GM23338 (cell line): ENCODE measurements at places on chromosomes 12 and 14. TPM values are rescaled to one million over a fixed set of nuclear protein-coding genes. Genes with fewer than 3 reads are reported as not detected.
A peak's percentile ranks its signal among the peaks of the same experiment; 100 is the strongest.

KRT82 gene
- not detected in 2 replicates for total RNA-seq

POLR3B gene
- total RNA-seq: 11.7 and 14.6 TPM in 2 replicates

PTPRQ gene
- not detected in 2 replicates for total RNA-seq

CPNE6 gene
- total RNA-seq: not detected in 2 replicates

ZNF664 gene
- 35.2 and 89.2 TPM in 2 replicates for total RNA-seq

KRT71 gene
- not detected in 2 replicates for total RNA-seq

MTRFR gene
- 13.3 and 14.8 TPM in 2 replicates for total RNA-seq

TAS2R10 gene
- 1.1 and 3.6 TPM in 2 replicates for total RNA-seq

LTA4H gene
- total RNA-seq: 173 and 189 TPM in 2 replicates

PLEK2 gene
- 1.0 TPM in 1 of 2 replicates, not detected in the other for total RNA-seq

TPPP2 gene
- not detected in 2 replicates for total RNA-seq

TRIM9 gene
- 6.2 and 8.4 TPM in 2 replicates for total RNA-seq

P2RX2 gene
- 1.7 and 3.0 TPM in 2 replicates for total RNA-seq

CD163L1 gene
- total RNA-seq: 0.14 and 1.6 TPM in 2 replicates

- no peak for DNase-seq
These were observed 29.3 kb upstream of the LGALS3 start for GRCh38 chr14:55099756-55100155.

DNA sequence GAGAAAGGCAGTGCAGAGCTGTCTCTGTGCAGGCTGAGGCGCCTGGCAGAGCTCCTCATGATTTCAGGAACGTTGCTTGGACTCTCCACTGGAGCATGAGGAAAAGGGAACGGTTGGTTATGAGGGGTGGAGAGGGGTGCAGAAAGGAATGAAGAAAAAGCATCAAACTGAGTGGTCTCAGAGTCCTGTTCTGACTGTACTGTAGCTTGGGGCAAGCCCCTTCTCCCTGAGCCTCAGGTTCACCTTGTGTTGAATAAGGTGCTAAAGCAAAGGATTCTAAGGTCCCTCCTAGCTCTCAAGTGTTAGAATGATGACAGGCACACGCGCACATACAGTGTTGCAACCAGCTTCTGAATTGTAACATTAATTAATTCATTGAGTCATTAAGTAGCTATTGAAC, 125.2 kb upstream of the PARP11 start:
- no peak for DNase-seq

- DNase-seq: no peak
These were observed 187.9 kb upstream of the GRIN2B start for GRCh38 chr12:14169281-14169680.

DNA sequence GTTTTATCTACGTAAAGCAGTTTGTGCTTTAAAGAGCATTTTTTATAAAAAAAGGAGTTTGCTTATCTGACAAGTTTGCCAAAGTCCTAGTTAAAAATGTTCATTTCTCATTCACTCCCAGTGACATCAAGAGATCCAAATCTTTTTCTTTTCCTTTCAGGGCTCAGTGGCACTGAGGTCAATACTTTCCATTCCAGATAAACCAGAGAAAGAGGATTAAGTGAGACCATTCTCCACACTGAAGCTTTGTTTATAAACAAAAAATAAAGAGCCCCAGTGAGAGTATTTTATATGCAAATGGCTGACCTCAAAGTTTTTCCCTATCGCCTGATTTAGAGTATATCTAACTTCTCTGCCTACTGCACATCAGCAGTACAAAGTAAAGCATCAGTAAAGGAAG, 199.8 kb downstream of the ALG10B start:
- no peak for DNase-seq

GRCh38 chr14:61201171-61201570, 80.0 kb downstream of the TMEM30B start:
- no peak for DNase-seq

- DNase-seq: peak; percentile 29
These were observed 45.9 kb downstream of the PPP1R13B start for GRCh38 chr14:103801459-103801858.

- DNase-seq: peak; percentile 35
These were observed 545.1 kb upstream of the ATP2B1 start for GRCh38 chr12:90253674-90254181.

DNA sequence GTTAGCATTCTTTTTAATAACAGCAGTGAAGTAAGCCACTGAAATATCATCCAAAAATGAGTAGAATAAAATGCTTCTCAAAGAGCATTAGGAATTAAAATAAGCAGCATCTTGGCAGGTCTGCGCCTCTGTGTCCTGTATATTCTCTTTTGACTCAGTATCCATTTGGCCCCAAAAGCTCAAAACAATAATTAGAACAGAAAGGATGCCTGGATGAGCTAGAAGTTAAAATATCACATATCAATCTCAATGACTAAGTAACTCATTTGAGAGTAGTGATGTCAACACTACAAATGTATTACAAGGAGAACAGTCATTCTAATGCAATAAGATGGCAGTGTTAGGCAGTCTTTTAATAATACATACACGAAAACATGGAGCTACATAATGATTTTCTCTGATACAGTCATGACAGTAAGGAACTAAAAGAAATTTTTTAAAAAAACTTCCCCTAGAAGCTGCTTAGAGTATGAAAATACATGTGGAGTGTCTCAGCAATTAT, 160.9 kb upstream of the ABCD2 start:
- DNase-seq: no peak

DNA sequence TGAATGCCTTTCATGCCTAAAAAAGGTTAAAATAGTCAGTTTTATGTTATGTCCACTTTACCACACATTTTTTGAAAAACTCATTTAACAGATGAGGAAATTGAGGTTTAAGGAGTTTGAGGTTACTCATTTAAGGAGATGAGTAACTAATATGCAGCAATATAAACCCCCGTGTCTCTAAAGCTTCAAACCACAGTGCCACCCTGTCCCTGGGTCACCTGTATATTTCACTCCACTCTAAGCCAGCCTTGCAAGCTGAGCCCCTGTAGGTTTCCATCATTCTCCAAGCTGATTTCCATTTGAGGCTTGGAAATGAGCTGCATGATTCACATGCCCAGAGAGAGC, 64.4 kb downstream of the NUAK1 start:
- DNase-seq: no peak

DNA sequence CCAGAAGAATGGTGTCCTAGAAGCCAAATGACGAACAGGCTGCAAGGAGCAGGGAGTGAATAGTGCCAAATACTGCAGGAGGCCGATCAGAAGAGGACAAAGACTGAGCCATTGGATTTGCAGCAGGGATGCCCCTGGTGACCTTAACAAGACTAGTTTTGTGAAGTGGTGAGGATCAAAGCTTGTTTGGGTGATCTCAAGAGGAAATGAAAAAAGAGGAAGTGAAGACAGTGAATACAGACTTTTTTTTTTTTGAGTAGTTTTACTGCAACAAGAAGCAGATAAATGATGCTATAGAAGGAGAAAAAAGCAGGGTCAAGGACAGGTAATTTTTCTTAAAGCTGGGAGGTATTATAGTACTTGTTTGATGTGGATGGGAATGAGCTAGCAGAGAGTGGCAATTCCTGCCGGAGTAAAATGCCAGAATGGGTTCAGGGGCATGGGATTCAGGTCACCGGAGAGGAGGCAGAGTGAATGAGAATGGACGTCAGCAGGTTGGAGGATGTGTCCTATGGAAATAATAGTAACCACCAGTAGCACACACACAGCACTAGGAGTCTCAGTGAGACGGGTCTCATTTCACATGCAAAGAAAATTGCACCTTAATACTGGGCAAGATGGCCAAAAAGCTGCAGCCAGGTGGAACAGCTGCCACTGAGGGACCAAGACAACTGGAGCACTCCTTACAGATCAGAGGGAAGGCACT, 345.8 kb upstream of the CCDC196 start:
- DNase-seq: no peak

GRCh38 chr12:71360013-71360412, 79.6 kb upstream of the LGR5 start:
- no peak for DNase-seq

- no peak for DNase-seq
These were observed 142.9 kb upstream of the KITLG start for GRCh38 chr12:88723219-88723618.

- DNase-seq: no peak
These were observed 544.5 kb upstream of the ATP2B1 start for GRCh38 chr12:90253136-90253535.

- no peak for DNase-seq
These were observed 36.4 kb upstream of the KCNMB4 start for GRCh38 chr12:70329728-70330127.

- DNase-seq: peak; percentile 96
These were observed 13.3 kb upstream of the MAP3K9 start for GRCh38 chr14:70822530-70823185.

DNA sequence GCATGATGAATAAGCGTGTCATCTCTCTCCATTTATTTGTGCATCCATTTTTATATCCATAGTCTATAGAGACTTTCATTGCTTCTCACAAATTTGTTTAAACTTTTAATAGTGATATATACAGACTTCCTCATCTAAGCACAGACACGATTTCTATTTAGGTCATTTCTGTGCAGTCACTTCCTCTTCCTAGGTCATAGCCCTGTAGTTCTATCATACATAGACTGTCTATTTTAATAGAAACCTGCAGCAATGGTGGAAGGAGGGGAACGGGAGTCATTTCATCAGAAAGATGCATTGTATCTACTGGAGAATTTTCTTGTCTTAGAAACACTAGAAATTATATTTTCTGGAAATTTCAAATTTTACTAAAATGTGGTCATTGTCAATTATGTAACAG, 133.4 kb upstream of the FGD4 start:
- no peak for DNase-seq

GRCh38 chr12:7282844-7283243, 21.0 kb upstream of the ACSM4 start:
- DNase-seq: no peak

DNA sequence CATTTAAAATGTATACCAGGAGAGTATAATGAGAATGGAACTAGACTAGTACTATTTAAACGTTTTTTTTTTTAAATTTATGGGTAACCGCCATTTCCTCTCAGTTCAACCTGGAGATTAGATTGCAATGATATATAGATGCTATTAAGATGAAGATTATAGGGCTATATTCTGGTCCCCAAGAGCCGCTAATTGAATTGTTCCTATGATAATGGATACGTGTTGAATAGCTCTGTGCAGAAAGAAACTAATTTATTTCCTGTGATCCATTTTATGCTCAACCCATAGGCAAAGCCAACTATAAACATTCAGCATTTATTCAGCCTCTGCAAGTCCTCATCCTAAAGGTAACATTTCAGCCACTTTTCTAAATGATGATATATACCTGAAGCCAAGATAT, 1595.1 kb upstream of the SEL1L start:
- DNase-seq: no peak

- DNase-seq: no peak
These were observed 6.7 kb upstream of the KRT1 start for GRCh38 chr12:52686756-52687487.

DNA sequence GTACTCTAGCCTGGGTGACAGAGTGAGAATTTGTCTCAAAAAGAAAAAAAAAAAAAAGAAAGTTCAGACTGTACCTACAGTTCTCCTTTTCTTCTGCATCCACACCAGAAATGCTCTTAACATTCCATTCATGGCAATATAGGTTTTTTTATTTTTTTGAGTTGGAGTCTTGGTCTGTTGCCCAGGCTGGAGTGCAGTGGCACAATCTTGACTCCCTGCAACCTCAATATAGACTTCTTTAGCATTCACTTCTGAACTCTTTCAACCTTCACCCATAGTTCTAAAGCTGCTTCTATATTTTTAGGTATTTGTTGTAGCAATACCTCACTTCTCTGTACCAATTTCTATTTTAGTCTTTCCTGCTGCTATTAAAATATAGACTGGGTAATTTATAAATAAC, 1095.7 kb downstream of the FLRT2 start:
- no peak for DNase-seq

- peak; percentile 84 for DNase-seq
These were observed 3.8 kb downstream of the IRAK4 start for GRCh38 chr12:43762596-43762995.

- no peak for DNase-seq
These were observed 609.0 kb upstream of the STXBP6 start for GRCh38 chr14:25658988-25659387.

- DNase-seq: no peak
These were observed 64.9 kb upstream of the GALNT9 start for GRCh38 chr12:132393991-132394949.

DNA sequence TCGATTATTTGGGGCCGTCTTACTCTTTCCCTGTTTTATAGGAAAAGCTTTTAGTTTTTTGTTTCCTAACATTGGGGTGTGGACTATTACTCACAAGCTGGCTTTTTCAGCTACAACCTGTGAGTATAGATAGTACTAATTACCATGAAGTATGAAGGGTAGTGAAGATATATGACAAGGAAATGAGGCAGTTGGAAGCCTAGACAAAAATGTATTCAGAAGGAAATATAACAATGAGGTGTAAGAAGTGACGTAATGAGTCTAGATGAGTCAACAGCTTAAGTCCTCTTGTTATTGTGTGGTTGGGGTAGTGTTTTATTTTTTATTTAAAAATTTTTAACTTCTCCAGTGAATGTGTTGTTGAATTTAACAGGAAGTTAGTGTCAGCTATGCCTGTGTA, 804.5 kb downstream of the NRXN3 start:
- DNase-seq: no peak

GRCh38 chr12:99152337-99152736, 495.2 kb upstream of the GARIN6 start:
- DNase-seq: no peak

DNA sequence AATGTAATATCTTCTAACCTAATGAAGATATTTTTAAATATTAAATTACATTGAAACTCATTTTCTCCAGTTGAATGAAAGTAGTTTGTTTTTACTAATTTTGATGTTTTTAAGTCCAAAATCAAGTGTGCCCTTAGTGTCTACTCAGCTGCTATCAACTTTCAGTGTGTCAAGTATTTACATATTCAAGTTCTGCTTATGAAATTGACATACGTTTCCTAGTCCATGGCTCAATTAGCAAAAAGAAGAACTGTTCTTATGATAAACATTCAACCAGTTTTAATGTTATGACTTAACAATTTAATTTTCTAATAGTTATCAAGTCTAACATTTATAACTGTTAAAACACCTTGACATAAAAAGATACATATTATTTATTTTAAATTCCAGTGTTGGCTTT, 137.1 kb downstream of the DUSP6 start:
- DNase-seq: no peak

DNA sequence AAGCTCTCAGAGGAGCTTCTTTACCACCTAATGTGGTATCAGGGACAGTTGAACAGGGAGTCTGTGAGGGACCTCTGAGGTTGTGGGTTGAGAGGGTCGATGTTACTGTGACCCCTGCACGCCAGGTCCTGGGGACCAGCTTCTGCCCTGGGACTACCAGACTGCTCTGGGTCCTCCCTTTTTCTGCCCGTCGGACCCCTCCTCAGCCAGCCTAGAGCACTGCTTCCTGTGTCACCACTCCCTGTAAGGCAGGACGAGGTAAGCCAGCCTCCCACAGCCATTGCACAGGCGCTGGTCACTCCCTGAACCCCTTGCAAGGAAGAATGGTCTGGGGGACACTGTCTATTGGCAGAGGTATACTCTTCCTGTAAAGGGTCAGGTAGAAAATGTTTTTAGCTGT, 38.1 kb downstream of the SYNE3 start:
- DNase-seq: no peak

GRCh38 chr14:73253721-73254120, 16.4 kb downstream of the PAPLN start:
- DNase-seq: no peak

GRCh38 chr12:49365542-49365941, 1.7 kb upstream of the SPATS2 start:
- DNase-seq: no peak

GRCh38 chr14:103916636-103917262, 11.5 kb upstream of the TDRD9 start:
- DNase-seq: no peak
